Stimulated activated CD8-positive, alpha-beta memory T cell treated with anti-CD3 and anti-CD28 coated beads, Interleukin-7, amount 100 ng/mL, for 4 hours (primary cell): ENCODE measurements at places on chromosomes 7 and 10.

DNA sequence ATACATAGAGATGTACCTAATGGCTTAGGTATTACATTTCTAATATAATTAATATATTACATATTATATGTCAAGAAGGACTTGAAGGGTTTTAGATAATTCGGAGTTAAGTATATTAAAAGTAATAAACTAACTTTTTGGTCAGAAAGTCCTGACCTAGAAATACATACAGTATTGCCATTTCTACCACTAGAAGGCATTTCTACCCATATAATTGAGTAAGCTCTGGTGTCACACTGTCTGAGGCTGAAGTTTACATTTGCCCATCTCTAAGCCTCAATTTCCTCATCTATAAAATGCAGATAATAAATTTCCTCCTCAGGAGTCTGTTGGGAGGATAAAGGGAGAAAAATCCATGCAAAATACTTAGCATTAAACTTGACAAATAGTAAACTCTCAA lies 7.1 kb downstream of the FKBP14 start:
- DNase-seq: no peak

- no peak for DNase-seq
These were observed 150.2 kb upstream of the NFE2L3 start for GRCh38 chr7:26001662-26002244.

DNA sequence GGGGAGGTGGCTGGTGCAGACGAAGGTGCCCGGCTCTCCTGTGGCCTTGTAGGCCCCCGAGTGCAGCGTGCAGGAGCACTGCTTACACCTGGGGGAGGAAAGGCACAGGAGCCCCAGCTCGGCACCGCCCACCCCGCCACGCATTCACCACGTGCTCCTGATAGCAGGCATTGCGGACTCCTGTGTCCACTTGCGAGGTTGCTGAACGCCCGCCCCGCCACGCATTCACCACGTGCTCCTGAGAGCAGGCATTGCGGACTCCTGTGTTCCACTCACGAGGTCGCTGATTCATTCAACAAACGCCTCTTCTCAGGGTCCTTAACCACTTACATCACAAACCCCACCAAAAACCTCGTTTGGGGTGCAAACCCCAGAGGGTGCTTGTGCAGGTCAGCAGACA lies 13.9 kb downstream of the MICALL2 start:
- DNase-seq: no peak

GRCh38 chr10:133565441-133566294 lies at the start of gene SYCE1:
SYCE1 (minus strand) TSS chr10:133565583; CDS start chr10:133565529, 54 bp downstream.
- no peak for DNase-seq

DNA sequence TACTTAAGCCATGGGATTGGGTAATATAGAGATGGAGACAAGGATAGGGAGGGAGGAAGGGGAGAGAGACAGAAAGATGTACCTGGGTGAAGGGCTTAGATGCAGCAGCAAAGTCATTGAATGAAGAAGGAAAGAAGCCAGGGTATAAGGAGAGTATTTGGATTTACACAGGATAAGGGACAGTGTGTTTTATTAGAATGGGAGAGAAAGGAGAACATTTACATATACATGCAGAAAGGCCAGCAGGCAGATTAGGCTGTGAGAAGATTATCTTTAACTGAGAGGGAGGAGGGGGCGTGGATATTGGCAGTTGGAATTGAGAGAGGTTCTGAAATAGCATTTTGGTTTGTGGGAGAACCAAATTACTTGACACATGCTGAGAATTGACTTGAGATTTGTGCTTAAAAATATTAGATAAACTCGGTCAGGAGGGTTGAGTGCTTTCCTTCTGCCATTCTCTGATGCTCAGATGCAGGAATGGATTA lies 161.5 kb upstream of the ZNF804B start:
- DNase-seq: no peak

- no peak for DNase-seq
These were observed 5.0 kb downstream of the HBP1 start for GRCh38 chr7:107173691-107174406.
